GOT3 (cell line): ENCODE measurements at places on chromosomes 16 and 17.

DNA sequence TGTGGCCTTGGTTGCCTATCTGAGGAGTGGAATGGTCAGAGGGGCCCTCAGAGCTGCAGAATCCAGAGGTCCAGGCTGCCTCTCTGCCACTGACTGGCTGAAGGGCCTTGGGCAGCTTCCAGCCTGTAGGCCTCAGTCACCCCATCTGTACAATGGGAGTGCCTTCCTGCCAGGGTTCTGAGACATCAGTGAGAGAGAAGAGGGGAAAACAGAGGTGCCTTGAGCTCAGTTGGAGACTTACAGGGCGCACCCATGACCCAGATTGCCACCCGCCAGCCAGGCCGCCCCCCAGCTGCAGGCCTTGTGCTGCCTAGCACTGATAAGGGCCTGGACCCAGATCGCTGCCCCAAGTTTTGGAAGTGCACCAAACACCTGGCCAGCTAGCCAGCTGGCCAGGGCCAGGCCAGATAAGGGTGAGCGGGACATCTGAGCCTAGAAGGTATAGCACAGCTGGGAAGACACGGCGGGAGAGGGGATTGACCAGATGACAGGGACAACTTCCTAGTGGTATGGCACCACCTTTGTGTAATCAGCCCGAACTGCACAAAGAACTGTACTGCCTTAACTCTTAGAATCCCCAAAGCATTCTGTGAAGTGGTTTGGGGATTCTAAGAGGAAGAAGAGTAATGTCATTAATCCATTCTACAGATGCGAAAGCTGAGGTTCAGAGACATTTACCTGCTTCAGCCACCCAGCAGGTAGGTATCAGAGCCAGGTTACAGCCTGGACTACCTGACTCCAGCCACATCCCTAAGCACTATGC is 1.4 kb downstream of the SLC4A1 start:
- no peak for DNase-seq

DNA sequence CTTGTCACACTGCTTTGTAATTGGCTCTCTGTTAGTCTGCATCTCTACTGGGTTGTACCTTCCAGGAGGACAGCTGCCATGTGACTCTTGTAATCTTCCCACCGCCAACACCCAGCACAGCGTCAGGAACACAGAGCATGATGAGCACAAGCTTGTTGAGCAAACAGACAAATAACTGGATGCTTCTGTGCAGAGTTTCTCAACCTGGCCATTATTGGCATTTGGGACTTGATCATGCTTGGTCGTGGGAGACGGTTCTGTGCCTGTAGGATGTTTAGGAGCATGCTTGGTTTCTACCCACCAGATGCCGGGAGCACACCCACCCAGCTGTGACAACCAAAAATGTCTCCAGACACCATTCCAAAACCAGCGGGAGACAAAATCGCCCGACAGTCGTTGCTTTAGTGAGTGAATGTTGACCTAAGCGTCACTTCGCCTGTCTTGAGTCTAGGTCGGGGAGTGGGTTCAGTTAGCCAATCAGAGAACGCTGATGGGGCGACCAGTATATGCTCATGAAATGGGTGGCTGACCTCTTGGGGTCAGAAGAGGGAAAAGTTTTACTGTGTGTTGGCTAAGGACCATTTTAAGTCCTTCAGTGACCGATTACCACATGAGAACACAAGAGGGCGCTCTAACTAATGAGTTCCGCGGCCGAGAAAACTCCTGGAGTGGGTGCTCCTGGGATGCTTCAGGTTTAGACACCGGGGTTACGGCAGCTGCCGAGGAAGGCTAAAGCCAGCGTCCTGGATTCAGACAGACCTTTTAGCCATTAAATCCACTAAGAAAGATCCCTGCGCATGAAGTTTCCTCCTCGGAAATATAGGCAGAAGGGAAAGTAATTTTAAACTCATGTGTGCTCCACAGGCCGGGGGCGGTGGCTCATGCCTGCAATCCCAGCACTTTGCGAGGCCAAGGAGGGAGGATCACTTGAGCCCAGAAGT is 57.8 kb upstream of the TEX2 start:
- DNase-seq, result peak; percentile 15

- no peak for DNase-seq
Observed at GRCh38 chr17:57309479-57309878, 53.2 kb downstream of the MSI2 start.

DNA sequence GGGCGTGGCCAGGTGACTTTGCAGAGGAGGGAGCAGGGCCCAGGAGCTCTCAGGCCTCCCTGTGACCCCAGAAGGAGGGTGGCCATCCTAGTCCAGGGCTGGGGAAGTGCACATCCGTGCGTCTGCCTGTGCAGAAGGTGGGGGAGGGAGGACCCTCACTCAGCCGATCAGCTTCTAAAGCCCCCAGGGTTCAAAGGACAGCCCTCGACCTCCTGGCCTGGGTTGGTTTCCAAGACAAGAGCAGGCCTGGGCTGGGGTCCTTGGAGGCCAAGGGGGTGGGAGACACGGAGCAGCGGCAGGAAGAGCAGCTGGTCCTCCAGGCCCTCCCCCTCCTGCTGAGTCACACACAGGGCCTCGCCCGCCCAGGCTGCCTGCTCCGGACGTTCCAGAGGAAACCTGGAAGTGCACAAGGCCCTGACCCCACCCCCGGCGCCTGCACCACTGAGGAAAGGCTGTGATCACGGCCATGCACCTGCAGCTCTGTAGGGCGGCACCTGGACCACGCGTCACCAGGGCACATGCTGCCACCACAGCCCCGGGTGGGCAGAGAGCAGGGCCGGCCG is 67.1 kb upstream of the ZNF469 start:
- no peak for DNase-seq

DNA sequence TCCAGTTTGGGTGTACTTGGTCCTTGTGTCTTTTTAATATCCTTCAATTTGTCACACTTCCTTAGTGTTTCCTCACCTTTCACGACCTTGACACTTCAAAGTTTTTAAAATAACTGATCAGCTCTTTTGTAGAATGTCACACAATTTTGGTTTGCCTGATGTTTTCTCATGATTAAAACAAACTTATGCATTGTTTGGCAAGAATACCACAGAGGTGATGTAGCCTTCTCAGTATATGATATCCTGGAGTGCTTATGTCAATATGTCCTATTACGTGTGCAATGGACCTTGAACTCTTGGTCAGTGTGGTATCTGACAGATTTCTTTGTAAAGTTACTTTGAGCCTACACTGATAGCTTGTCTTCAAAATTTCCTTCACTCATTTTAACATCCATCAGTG is 297.4 kb downstream of the CNTNAP4 start:
- no peak for DNase-seq

GRCh38 chr16:27346819-27347218 is 33.0 kb downstream of the IL4R start:
- no peak for DNase-seq
